ENCODE measurements at places on chromosomes 12 and 14.

DNA sequence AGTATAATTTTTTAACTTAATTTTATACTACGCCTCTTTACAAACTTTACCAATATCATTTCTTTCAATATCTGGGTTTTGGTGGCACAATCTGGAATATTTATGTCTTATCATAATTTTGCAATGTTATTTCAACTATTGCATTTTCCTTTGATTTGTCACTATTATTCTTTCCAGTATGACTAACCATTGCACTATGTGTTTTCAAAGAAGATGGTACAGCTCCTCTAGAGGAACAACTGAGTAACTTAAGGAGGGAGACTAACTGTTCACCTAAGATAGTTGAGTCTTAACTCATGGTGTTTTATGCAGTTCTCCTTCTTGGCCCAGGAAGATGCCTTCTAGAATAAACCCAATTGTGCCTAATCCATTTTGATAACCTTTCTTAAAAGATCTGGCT is 60.5 kb upstream of the KIF21A start:
- peaks cover 6% of the 10 kb centered on the region for H3K4me1 ChIP-seq
- no peaks in the 10 kb centered on the region for H3K36me3 ChIP-seq
- no peak overlapping the region for H3K27ac ChIP-seq
- DNase-seq: no peak

- no peak for DNase-seq
- H3K27me3 ChIP-seq: peaks cover 32% of the 10 kb centered on the region
- no peaks in the 10 kb centered on the region for H3K4me1 ChIP-seq
- H3K36me3 ChIP-seq: no peaks in the 10 kb centered on the region
- H3K4me3 ChIP-seq: no peak overlapping the region
Measured at GRCh38 chr12:124758266-124759220, 105.1 kb downstream of the SCARB1 start.

DNA sequence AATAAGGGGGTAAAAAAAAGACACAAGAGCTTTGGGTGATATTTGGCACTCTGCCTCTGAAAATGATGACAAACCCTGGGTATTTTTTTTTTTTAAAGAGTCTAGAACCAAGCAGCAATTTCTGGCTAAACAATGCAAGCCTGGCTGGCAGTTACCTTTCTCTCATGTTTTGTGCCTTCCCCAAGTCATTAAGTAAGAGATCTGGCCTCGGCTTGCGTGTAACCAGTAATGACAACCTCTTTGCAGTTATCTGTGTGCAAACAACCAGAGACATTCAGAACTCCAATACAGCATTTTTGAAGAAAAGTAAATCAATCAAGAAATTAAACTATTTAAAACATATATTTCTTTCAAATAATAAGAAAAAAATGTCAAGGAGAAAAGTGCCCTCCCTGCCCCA is 167.5 kb downstream of the KCNC2 start:
- H3K4me3 ChIP-seq: no peak overlapping the region
- H3K27ac ChIP-seq: no peak overlapping the region
- H3K27me3 ChIP-seq: peaks cover 8% of the 10 kb centered on the region
- DNase-seq: no peak
- peaks cover 3% of the 10 kb centered on the region for H3K4me1 ChIP-seq

GRCh38 chr12:63965936-63966605 is 121.6 kb downstream of the SRGAP1 start:
- no peak overlapping the region for H3K4me3 ChIP-seq
- H3K36me3 ChIP-seq: no peaks in the 10 kb centered on the region
- H3K27me3 ChIP-seq: no peaks in the 10 kb centered on the region
- H3K4me1 ChIP-seq: peaks cover 11% of the 10 kb centered on the region
- H3K27ac ChIP-seq: no peak overlapping the region

DNA sequence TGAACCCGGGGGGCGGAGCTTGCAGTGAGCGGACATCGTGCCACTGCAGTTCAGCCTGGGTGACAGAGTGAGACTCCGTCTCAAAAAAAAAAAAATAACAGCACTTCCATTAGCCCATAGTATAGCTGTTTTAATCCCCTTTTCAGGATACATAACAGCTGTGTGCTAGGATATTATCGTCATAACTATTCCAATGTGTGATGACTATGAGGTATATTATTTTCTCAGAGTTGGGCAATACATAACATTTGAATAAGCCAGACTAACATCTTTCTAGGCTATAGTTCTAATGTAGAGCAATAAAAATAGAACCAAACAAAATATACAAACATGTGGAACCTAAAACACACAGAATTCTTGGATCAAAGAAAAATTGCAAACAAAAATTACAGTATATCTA is 57.1 kb downstream of the MARK3 start:
- H3K27me3 ChIP-seq: no peaks in the 10 kb centered on the region
- DNase-seq: no peak
- H3K36me3 ChIP-seq: peaks cover 11% of the 10 kb centered on the region
- no peak overlapping the region for H3K27ac ChIP-seq
- H3K4me1 ChIP-seq: peaks cover 15% of the 10 kb centered on the region

- H3K4me3 ChIP-seq: no peak overlapping the region
- peak; percentile 57 for DNase-seq
- H3K27ac ChIP-seq: no peak overlapping the region
Measured at GRCh38 chr12:53743266-53744129, 8.3 kb downstream of the CISTR start.

Data from progenitor cell of endocrine pancreas (in vitro differentiated cells).